Activated CD4-positive, alpha-beta T cell treated with anti-CD3 and anti-CD28 coated beads, Interleukin-2, amount 10 ng/mL, durations not matched to agents 7 days and 5 days (primary cell): ENCODE measurements at places on chromosomes 1 and 21.

GRCh38 chr1:24193046-24193445 lies 6.0 kb upstream of the IFNLR1 start:
- DNase-seq, result no peak

DNA sequence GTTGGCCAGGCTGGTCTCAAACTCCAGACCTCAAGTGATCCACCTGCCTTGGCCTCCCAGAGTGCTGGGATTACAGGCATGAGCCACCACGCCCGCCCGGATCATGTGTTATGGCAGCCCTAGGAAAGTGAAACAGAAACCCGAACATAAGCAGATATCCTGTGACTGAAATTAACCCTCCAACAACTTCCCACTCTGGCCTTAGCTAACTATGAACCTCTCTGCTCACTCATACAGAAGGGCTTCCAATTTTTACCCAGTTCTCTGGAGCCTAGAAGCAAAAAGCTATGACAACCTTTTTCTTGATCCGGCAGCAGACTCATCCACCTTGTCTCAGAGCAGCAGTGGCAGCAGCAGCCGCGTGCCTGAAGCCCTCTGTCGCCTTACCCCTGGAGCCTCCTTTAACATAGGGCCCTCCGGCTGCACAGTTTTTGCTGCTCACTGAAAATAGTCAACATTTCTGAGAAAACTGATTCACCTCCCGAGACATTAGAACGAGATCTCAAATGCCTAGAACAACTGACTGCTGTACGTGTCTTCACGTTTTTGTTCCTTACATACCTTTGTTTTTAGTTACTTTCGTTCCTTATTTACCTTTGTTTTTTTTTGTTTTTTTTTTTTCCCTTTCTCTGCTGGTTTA lies 9.3 kb downstream of the CBR1 start:
- DNase-seq, result peak; percentile 68

DNA sequence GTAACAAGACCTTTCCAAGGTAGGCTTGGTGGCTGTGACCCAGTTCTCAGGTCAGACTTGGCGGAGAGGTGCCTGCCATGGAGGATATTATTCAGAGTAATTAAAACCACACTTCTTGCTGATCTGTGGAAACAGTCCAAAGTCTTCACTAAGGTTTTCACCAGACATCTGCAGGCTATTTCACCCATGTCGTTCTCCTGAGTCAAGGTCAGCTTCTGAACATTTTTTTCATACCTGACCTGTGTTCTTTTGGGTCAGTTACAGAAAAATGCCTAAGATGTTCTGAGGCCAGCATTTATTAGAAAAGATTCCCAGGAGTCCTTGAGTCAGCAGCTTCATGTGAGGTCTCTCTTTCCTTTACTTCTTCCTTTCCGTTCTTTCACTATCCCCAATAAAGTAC lies 54.9 kb downstream of the RGL1 start:
- no peak for DNase-seq

DNA sequence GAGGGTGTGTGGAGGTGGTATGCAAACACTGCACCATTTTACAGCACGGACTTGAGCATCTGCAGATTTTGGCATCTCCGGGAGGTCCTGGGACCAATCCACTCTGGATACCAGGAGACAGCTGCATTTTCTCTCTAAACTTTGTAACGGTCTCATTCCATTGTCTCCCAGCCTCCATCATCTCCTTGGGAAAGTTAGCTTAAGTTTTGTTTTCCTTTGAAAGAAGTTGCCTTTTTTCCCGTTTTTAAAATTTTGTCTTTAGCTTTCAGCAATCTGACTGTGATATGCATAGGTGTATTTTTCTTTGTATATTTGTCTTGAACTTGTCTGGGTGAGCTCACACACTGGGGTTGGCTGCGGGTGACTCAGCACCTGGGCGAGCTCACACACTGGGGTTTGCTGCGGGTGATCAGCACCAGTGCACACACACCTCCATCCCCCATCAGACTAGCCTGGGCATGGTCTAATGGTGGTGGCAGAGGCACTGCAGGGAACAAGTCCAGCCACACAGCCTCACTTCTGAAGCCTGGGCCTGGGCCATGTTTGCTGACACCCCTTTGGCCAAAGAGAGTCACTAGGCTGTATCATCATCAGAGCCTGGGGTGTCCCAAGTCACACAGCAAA lies 32.1 kb upstream of the COL18A1 start:
- no peak for DNase-seq

DNA sequence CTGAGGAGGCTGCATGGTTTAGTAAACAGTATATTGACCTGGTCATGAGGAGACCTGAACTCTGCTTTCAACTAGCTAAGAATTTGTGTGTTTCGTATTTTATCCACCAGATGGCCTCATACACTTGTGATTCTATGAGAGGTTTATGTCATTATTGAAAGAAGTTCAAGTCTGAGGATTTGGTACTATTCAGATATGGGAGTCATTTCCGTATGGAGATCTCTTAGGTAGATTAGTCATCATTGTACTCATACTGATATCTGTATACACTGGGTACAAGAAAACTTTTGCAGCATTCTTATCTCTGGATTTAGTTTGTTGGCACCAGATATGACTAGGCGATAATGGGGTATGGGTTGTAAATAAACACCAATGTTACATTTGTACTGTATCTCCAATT lies 26.6 kb downstream of the ATF6 start:
- no peak for DNase-seq

DNA sequence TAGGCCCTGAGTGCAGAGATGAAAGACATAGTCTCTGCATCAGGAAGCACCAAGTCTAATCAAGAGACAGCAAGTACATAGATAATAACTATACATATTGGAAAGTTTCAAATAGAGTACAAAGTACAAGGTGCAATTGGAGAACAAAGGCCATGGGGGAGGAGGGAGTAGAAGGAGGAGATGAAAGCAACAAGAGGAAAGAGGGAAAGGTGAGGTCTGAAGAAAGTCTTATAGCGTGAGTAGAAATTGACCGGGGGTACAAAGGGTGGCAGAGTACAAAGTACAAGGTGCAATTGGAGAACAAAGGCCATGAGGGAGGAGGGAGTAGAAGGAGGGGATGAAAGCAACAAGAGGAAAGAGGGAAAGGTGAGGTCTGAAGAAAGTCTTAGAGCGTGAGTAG lies 244.2 kb upstream of the JUN start:
- no peak for DNase-seq
